Hindlimb muscle (tissue), 1 donor: ENCODE measurements at places on chromosomes 12 and 14. TPM values are rescaled to one million over a fixed set of nuclear protein-coding genes. Genes with fewer than 3 reads are reported as not detected.

DNA sequence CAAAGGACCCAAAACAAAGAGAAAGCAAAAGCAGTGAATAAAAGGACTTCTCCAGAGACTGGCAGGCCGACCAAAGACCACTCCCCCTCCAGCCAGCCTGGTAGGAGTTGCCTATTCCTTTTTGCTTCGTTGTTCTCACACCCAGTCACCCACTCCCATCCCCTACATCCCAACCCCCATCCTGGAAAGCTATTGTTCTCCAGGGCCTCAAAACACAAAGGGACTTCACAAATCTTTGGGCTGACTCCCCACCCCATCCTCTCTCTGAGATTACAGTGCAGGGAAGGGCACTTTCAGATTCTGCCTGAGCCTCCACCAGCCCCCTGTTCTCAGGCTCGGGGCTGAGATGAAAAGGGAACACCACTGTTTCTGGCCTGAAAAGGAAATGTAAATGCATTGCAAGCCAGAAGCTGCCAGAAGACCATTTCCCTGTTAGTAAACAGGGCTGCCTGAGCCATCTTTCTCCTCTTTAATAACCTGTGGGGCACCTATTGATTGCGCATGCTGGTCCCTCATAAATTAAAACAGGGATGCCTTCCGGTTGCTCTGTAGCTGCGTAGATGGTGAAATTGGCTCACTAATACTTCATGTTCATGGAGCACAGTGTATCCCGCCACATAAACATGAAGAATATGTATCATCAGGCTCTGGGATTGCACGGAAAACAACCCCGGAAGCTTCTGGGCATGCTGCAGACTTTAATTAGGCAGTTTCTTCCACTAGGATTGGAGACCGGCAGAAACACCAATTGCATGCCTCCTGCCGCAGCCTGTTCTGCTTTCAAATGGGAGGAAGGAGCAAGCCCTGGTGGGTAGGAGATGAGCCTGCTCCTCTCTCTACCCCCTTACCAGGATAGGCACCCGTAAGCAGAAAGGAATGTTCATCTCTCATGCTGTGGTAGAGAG lies 130.3 kb upstream of the FUT8 start:
- DNase-seq, result no peak

The ANKRD33 gene
- polyA plus RNA-seq, result not detected

GRCh38 chr14:22180045-22180444 lies 409.0 kb downstream of the DAD1 start:
- no peak for DNase-seq

GRCh38 chr12:26188127-26188526 lies 7.2 kb upstream of the SSPN start:
- no peak for DNase-seq

- DNase-seq, result no peak
Measured at GRCh38 chr12:11832093-11832492, 182.6 kb downstream of the ETV6 start.

The TAS2R42 gene
- polyA plus RNA-seq, result not detected

GRCh38 chr12:2418579-2418978 lies 365.8 kb downstream of the CACNA1C start:
- DNase-seq, result no peak

DNA sequence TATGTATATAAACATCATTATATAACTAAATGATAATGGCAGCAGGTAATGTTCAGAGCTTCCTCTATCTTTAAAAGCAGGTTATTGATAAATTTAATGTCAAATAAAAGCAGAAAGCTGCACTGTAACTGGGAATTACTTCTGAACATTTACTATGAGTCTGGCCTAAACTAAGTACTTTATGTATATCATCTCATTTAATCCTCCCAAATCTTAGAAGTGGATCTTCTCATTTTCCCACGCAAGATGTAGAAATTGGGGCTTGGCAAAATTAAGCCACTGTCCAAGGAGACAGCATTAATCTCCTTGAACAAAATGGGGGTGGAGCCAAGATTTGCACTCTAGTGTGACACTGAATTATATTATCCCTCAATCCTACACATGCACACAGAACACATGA lies 5.7 kb downstream of the NIN start:
- no peak for DNase-seq

- DNase-seq, result no peak
Measured at GRCh38 chr12:8226355-8226754, 1.1 kb downstream of the FAM90A1 start.

DNA sequence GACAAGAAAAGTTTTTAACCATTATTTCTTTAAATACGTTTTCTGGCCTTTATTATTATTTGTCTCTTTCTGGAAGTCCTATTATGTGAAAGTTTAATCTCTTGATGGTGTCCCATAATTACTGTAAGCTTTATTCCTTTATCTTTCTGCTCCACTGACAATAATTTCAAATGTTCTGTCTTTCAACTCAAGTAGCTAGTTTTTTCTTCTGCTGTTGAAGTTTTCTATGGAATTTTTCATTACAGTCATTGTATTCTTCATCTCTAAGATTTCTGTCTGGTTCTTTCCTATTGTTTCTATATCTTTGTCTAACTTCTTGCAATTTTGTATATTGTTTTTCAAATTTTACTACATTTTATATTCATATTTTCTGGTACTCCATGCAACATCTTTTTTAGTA lies 173.6 kb upstream of the MGAT4C start:
- DNase-seq, result no peak

DNA sequence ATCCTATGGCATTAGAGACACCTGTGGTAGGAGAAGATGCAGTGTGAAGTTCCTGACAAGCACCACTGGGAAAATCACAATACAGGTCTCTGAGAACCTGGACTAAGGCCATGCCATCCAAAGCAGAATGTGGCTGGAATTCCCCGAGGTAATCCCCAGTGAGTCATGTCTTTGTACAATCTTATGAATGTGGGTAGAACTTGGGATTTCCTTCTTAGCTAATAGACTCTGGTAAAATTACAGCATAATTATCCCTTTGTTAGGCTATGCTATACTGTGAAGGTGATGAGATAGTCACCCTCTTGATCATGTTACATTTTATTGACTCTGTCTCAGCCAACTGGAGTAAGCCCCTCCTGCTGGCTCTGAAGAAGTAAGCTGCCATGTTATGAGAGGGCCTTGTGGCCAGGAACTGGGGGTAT lies 224.3 kb upstream of the DCN start:
- no peak for DNase-seq

- no peak for DNase-seq
Measured at GRCh38 chr12:1781772-1782171, 38.6 kb upstream of the LRTM2 start.

The NANOG gene
- polyA plus RNA-seq, result 0.61 TPM

The PCED1B gene
- 0.72 TPM for polyA plus RNA-seq
